Thymus (tissue), 14 donors: ENCODE measurements at places on chromosomes 1 and 21.

- DNase-seq, result no peak
These were observed 10.9 kb downstream of the TMPRSS2 start for GRCh38 chr21:41497008-41497407.

- DNase-seq, result no peak
These were observed 1.5 kb upstream of the GJB3 start for GRCh38 chr1:34779526-34779925.

DNA sequence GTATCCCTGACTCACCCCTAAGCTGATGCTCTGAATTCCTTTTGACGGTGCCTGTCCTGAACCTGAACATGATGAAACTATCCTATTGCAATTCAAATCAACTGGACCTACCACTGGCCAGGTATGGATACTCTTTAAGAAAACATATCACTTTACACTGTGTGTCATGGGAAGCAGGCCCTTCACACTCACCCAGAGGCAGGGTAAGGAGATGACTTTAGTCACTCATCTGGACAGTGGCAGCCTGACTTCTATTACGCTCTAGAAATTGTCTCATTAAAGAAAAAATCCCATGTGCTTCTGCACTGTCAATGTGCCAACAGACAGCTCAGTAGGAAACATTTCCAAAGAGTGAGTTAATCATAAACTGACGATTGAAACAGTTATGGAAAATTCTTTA lies 94.3 kb downstream of the VAV3 start:
- DNase-seq, result no peak

GRCh38 chr21:36654324-36654723 lies 44.6 kb upstream of the SIM2 start:
- DNase-seq, result no peak

DNA sequence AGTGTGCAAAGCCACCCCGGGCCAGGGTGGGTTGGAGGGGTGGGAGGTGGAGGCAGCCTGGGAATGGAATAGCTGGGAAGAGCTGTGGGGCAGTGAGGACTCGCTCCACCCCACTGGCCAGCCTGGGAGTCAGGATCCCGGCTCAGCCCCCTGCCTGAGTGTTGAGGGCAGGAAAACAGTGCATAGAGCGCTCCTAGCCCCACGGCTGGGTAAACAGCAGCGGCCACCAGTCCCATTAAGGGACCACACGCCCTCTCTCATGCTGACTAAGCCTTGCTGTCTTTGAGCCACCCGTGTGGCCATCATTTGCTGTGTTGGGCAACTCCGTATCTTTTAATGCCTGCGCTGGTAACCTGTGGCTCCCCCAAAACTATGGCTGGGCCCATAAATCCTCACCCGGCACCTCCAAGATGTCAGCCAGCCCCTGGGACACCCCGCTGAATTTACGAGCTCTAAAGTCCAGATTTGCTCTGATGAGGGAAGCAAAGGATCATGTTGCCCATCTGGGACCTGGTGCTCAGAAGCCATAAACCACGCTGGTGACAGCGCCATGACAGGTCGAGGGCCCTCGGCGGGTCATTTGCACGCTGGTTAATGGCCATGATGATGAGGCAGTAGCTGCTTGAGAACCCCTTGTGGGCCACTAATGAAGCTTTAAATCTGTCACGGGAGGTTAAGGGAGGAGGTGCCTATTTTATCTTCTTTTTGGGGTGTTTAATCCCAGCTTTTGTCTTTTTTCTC lies 34.9 kb downstream of the SYF2 start:
- DNase-seq, result no peak

DNA sequence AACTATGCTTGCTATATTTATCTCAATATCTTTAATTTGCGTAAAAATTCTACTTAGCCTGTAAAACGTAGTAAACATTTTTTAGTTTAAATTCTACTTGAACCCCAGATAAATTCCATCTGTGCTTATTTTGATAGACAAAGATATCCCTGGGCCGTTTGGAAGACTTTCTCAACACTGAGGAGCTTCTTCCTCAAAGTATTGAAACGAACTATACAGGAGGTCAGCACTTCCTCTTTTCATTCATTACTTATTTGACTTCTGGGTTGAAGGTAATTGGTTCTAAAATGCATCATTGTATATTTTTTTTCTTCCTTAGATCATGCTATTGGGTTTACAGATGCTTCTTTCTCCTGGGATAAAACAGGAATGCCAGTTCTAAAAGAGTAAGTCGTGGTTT lies 74.7 kb downstream of the HSPA13 start:
- DNase-seq, result no peak

- DNase-seq, result no peak
These were observed 46.5 kb downstream of the SIM2 start for GRCh38 chr21:36745459-36745858.

DNA sequence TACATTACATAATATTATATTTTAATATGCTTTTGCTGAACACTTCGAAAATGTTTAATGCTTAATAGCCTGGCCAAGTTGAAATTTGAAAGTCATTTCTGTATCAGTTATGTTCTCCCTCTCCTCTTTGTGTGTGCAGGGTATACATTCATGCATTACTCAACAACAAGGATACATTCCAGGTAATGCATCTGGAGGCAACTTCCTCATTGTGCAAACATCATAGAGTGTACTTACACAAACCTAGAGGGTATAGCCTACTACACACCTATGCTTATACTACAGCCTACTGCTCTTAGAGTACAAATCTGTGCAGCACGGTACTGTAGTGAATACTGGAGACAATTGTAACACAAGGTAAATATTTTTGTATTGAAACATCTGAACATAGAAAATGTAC lies 407.3 kb downstream of the MRPL39 start:
- no peak for DNase-seq

GRCh38 chr1:219990782-219991510 lies 55.4 kb downstream of the EPRS1 start:
- peak; percentile 36 for DNase-seq

GRCh38 chr1:68815632-68816031 lies 318.8 kb upstream of the DEPDC1 start:
- no peak for DNase-seq

DNA sequence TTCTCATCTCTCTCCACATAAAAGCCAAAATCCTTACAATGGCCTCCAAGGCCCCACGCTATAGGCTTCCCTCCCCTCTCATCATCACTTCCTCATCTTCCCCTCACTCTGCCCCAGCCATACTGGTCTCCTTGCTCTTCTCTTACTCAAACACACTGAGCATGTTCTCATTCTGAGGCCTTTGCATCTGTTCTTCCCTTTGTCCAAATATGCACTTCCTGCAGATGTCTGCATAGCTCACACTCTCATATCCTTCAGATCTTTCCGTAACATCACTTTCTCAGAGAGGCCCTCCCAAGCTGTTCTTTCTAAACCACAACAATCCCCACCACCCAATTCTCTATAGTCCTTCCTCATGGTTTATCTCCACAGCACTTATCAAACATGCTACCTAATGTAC lies 284.1 kb downstream of the HHIPL2 start:
- DNase-seq, result peak; percentile 73

GRCh38 chr1:220748089-220748934 lies at the start of gene MTARC2:
Gene MTARC2 (plus strand): TSS chr1:220748322. CDS start chr1:220748532, 210 bp downstream.
- no peak for DNase-seq

- DNase-seq, result no peak
These were observed 460.1 kb upstream of the RUNX1 start for GRCh38 chr21:35509001-35509704.

DNA sequence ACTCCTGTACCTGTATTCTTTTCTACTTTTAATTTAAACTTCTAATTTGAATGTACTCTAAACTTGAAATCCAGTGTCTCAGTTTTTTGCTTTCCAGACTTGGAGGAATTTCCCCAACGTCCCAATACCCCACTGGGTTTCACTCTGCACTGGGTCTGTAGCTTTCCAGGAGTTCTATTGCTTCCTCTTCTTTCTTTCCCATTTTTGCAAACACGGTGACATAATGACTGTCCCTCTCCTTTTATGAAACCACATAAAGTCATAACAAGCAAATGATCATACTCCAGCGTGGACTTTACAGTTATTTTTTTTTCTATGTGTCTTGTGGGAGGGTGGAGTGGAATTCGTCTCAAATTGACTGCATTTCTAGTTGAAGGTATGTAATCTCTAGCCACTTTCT lies 97.1 kb downstream of the FASLG start:
- no peak for DNase-seq

DNA sequence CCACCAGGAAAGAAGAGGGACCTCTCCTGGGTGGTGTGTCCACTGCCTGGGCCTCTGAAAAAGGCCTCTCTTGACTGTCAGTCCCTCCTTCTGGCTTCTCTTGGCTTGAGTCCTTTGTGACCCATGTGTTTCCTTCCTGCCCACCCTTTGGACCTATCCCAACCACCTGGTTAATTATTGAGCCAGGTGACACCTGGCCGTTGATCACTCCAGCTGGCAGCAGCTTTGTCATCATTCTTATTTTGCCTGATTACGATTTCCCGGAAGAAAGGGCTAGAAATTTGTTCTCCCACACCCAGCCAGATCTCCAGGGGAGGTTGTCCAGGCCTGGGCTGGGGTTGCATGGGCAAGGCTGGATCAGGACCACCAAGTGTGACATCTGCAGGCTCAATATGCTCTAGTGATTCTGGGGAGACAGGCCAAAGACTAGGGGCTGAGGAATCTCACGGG lies 24.8 kb downstream of the CSF1 start:
- DNase-seq, result no peak

DNA sequence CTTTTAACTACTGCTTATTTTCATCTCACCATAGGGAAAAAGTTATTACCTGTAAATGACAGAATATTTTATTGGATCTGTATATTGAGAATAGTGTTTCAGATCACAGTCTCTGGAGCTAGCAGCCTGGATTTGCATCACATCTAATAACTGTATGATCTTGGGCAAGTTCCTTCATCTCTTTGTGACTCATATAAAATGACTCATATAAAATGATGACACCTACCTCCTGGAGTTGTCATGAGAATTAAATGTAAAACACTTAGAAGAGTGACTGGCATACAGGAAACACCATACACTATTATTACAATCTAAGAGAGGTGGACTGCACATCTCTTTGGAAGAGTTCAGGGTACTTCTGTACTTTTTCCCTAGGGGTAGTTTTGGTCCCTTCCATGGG lies 421.3 kb downstream of the NEGR1 start:
- DNase-seq, result no peak

DNA sequence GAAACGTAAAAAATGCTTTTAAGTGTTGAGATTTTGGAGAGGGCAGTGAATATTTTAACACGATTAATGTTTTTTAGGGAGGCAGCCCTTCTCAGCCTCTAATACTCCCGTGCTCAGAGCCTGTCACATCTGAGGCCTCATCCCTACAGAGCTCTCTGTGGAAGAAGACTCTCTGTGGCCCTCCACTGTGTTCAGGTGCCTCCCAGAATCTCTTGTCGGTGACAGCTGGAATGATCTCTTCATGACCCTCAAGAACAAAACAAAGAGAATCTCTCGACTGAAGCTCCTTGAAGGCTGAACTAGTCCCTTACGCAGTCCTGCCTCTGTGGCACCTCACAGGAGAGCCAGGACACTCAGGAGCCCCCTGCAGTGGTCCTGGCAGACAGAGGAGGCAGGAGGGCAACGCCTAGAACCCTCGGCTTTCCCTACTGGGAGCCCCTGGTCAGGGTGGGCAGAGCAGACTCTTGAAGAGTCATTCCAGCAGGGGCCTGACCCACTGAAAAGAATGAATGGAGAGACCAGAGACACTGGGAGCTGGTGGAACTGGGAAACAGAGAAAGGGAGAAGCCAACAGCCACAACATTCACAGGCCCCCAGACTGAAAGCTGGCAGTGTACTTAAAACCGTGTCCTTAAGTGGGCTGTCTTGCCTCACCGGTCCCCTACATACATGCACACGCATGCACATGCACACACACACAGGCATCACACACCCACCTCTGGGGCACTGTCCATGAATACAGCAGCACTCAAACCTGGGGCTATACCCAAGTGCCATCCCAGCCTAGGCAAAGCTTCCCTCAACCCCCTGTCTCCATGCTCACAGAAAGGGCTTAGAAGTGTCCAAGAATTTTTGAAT lies 67.5 kb upstream of the ANGPTL1 start:
- DNase-seq, result no peak

- DNase-seq, result peak; percentile 49
These were observed at the start of gene FAM89A for GRCh38 chr1:231040019-231040799. Gene FAM89A (minus strand): TSS chr1:231040254. CDS start chr1:231040211, 43 bp downstream.

GRCh38 chr1:244311784-244312532 lies 139.8 kb downstream of the ADSS2 start:
- no peak for DNase-seq

GRCh38 chr1:230798491-230798890 lies 51.3 kb downstream of the CAPN9 start:
- no peak for DNase-seq

GRCh38 chr1:7558481-7558880 lies 212.6 kb upstream of the VAMP3 start:
- DNase-seq, result no peak

- DNase-seq, result no peak
These were observed 220.9 kb downstream of the ATG4C start for GRCh38 chr1:63004868-63005267.

GRCh38 chr1:235703506-235703905 lies 53.9 kb upstream of the GNG4 start:
- no peak for DNase-seq

DNA sequence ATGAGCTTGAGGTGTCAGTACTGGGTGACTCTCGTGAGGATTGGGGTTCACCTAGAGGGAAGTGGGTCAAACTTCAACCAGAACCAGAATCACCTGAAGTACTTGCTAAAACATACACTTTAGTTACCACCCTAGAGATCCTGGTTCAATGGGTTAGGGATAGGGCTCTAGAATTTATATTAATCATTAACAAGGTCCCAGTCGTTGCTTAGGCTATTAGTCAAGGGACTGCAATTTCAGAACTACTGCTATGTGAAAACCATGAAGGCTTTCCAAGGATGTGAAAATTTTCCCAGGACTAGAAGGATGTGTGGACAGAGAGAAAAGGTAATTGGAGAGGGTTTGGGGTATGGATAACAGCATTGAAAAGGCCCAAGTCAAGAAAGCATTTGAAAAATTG lies 162.6 kb downstream of the GRIK1 start:
- no peak for DNase-seq

DNA sequence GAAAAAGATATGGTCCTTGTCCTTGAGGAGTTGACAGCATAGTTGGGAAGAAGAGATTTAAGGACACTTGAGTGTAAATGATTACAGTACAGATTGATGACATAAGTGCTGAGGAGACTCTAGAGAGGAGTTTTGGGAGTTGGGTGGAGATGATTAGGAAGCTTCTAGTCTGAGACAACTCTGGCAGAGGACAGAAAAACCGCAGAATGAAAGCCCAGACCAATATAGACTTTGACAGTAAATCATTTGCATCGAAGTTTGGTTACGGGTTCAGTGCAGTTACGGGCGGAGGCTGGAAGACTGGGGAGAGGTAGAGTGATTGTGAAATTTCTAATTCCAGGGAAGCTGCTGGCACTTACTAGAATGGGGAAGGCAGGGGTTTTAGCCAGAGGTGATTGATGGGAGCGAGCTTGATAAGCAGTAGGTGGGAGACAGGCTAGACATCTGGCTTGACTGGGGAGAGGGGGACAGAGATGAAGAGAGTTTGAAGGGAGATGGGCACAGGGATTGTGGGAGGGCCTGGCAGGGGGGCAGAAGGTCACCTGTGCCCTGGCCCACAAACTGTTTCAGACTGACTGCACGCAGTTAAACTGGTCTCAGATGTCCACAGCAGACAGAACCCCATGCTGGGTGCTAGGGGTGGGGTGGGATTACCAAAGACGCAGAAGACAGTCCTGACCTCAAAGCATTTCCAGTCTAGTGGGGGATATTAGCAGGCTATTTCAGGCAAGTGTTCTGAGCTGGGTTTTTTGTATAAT lies 20.1 kb downstream of the SH2D2A start:
- DNase-seq, result no peak
